ENCODE measurements at places on chromosomes 4 and X.

- no peak for DNase-seq
Observed at GRCh38 chr4:169791062-169791461, 33.3 kb upstream of the HPF1 start.

- no peak for DNase-seq
Observed at GRCh38 chr4:15536552-15537499, 67.1 kb downstream of the CC2D2A start.

DNA sequence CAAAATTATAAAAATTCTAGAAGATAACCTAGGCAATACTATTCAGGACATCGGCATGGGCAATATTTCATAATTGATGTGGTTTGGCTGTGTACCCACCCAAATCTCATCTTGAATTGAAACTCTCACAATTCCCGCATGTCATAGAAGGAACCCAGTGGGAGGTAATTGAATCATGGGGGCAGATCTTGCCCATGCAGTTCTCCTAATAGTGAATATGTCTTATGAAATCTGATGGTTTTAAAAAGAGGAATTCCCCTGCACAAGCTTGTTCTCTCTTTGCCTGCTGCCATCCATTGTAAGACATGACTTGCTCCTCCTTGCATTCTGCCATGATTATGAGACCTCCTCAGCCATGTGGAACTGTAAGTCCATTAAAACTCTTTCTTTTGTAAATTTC is 77.7 kb downstream of the DDX60 start:
- no peak for DNase-seq

GRCh38 chr4:139484783-139485311 is 30.9 kb downstream of the RAB33B start:
- DNase-seq: no peak

DNA sequence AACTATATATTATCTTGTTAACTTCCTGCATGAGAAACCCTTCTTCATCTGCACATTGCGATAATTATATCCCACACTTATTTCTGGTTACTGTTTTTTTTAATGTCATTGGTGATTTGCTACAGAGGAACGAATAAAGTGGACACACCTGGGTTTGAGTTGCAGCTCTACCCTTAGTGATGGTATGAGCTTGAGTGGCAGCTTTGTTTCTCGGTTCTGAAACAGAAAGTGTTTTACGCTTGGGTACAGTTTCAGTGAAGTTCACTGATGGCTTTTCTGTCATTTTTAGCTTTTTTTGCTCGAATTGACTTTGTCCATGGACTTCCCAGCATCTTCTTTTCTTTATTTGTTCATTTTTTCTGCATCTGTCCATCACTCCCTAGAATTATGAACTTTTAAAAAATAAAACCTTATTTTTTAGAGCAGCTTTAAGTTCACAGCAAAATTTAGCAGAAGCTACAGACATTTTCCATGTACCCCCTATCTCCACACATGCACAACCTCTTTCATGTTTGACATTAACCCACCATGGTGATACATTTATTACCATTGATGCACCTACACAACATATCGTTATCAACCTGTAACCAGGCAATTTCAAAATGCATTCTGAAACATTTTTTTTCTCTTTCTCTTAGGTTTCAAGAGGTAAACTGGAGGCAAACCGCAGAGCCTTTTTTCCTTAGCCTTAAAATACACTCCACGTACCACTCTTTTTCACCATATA is 1041.6 kb upstream of the PRKX start:
- no peak for DNase-seq

DNA sequence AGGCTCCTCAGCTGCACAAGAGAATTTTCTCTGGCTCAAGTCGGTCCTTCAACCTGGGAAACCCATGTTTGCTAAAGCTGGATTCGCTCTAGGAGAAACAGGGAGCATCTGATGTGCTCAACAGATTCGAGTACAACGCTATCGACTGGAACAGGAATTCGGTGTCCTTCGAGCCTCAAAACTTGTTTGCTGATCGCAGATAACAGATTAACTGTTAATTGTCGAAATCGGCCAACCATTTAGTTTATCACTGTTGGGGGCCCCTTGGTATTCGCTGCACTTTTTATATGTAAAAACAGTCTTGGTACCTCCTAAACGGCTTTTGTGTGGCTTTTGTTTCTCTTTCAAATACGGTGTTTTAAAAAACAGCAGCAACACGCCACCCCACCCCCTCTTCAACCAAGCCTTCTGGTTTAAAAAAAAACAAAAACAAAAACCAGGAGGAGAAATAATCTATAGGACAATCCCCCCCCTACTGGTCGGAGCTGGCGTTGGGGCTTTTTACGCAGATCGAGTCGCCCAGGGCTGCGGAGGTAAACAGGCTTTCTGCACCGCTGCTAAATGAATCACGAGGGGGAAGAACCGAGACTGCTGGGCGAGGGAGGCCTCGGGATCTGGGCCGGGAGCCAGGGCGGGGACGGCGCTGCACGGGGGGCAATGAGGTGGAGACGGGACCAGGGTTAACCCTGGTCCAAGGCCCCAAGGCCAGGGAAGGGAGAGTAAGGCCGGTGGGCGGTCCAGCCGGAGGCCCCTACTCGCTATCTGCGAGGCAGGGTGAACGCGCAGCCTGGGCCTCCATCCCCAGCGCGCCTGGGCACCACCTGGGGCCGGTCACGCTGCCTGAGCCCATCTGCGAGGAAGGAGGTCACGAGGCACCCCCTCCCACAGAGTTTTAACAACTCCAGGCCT is 71.7 kb upstream of the BCOR start:
- DNase-seq: no peak

DNA sequence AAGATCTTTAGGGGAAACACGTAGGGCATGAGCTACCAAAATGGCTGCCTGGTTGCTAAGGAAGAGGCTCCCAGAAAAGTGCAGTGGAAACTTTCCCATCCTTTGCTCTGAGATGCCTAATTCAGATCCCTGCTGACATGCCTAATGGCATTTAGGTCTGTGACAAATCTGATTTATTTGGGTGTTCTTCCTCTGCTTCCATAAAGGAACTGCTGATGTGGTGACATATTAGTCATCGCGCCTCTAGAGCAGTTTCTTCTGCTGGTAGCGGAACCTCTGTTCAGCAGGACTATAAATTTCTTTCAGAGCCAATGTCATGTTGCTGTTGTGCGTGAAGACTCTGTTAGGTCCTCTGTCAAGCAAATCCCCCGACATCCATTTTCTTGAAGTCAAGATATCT is 310.0 kb downstream of the PDHA2 start:
- DNase-seq: peak; percentile 48

GRCh38 chrX:12378706-12379105 is 240.4 kb downstream of the FRMPD4 start:
- DNase-seq: no peak

- DNase-seq: no peak
Observed at GRCh38 chrX:117743469-117744251, 372.9 kb downstream of the KLHL13 start.

DNA sequence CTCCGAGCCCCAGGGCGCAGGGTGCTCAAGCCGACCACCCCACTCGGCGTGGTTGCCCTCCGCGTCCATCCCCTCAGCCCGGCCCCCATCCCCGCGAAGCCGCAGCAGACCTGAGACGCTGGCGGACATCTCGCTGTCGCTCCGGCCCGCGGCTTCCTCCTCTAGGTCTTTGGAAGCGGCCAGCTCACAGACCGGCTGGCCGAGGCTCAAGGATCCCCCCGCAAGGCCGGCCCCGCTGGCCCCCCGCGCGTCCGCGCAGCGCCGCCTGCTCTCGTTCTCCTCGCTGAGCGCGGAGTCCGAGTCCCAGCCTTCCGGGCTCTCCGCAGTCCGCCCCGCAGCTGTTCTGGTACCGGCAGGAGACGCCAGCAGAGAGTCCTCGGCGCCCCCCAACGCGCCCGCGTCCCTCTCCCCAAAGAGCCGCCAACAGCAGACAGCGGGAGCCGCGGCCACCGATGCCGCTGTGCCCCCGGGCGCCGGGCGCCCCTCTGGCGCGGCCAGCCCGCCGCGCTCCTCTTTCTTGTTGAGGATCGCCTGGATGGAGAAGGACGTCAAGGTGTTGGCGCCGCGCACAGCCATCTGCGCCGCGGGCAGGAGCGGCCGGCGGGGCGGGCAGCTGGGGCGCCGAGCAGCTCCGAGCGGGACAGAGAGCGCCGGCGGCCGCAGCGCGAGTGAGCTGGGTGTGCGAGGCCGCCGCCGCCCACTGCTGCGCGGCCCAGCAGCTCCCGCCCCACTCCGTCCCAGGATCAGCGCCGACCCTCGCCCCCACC is at the start of gene NKX3-2:
Gene NKX3-2 (minus strand): TSS at position 670 of the 767 bp plus-strand sequence. CDS start 94 bp downstream, at position 576.
- no peak for DNase-seq

GRCh38 chr4:86565651-86566050 is 28.5 kb upstream of the PTPN13 start:
- DNase-seq: no peak

DNA sequence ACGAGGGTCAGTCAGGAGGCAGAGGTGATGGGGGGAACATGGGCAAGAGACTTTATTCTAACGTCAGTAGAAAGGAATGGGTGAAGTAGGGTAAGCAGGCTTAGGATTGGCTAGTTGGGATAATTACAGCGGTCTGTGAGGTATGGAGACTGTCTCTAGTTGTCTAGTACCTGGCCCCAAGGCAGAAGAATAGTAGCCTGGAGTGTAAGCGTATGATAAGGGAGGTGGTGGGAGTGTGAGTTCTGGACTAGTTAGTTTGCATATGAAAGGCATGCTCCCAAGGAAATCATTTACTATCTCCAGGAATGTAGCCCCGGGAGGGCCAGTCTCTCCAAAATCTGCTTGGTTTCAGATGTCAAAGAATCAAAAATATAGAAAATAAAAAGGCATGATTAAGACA is 219.6 kb upstream of the ANXA3 start:
- no peak for DNase-seq

DNA sequence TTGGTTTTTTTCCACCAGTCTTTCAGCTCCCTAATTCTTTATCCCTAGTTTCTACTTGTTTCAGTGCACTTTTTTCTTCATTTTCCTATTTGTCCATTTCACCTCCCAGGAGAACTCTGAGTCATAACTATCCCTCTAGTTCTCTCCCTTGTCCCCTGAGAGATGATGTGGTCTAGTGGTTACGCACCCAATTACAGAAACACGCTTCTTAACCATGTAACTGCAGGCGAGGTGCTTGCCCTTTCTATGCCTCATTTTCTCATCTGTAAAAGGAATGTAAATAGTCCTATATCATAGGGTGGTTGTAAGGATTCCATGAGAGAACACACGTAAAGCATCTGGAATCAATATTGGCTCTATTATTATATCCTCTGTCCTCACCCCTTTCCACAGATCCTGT is 8.8 kb upstream of the GRPR start:
- DNase-seq: no peak

GRCh38 chrX:3518870-3519269 is 172.4 kb upstream of the MXRA5 start:
- peak; percentile 22 for DNase-seq

DNA sequence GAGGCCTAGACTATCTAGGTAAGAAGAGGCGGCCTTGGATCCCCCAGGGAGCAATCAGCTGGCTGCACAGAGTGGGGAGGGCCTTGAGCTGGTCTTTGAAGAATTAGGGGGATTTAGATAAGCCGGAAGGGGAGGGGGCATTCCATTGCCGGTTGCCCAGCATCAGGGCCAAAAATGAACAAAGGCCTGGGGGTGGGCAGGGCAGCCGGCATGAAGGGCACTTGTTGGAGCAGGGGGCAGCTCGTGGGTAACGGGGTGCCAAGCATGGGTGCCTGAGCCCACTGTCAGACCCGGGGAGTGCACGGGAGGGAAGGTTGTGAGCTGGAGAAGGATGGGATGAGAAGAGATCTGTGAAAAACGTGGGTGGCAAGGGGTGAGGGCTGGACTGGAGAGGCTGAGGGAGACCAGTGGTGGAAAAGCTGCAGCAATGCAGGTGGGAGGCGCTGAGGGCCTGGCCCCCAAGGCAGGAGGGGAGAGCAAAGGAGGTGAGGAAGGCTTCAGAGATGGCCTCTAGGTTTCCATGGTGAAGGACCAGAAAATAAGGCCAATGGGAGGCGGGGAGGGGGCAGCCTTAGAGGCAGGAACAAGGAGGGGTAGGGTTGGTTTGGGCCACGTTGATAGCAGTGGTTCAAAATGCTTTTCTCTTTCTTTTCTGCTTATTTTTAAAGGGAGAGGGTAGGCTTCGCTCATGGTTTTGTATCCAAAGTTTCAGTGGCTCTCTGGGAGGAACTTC is 8.6 kb downstream of the KLF3 start:
- DNase-seq: no peak

GRCh38 chr4:7287918-7288280 is 95.6 kb downstream of the SORCS2 start:
- DNase-seq: no peak

DNA sequence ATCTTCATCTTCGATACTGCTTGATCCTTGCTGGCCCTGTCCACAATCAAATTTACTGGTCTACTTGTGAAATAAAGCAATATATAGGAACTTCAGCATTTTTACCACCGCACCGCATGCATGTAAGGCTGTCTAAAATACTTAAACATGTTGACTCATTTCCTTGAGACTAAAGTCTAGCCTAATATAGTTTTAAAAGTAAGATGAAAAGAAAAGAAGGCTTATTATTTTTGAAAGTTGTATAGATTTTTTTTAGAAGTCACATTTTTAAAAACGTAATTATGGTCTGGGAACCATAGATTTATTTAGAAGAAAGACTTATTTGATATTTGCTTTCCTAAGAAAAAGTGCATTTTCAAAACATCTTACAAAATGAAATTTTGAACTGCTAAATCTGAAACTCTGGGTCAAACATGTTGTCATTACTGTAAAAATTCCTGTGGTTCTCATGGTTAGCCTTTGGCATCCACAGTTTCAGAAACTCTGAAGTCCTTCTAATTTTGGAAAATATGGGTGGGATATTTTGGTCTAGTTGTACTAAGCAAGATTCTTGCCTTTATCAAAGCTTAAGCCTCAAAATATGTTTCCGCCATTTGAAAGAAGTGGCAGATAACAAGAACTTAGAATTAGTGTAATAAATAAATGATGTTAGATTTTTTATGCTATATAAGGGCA is 423.5 kb upstream of the CTSO start:
- DNase-seq: peak; percentile 84

- DNase-seq: peak; percentile 43
Observed at GRCh38 chrX:82218361-82218760, 1016.5 kb downstream of the SH3BGRL start.

GRCh38 chrX:68880846-68881552 is 52.2 kb downstream of the EFNB1 start:
- DNase-seq: no peak

- peak; percentile 67 for DNase-seq
Observed at GRCh38 chrX:32966821-32967355, 244.5 kb downstream of the DMD start.

All from foreskin melanocyte (primary cell).